Epithelial cell of umbilical artery (primary cell): ENCODE measurements at places on chromosomes 1 and 21. TPM values are rescaled to one million over a fixed set of nuclear protein-coding genes. Genes with fewer than 3 reads are reported as not detected.

Gene TEKT2
- total RNA-seq = 0.15 and 0.32 TPM in 2 replicates

Gene UFC1
- total RNA-seq = 105 and 141 TPM in 2 replicates

Gene RGS4
- total RNA-seq = 230 and 235 TPM in 2 replicates

Gene ATP1A4
- total RNA-seq = not detected in 2 replicates

Gene C1QC
- not detected in 2 replicates for total RNA-seq

Gene TCEA3
- 0.32 and 0.91 TPM in 2 replicates for total RNA-seq

Gene PTPRC
- 0.15 TPM in 1 of 2 replicates, not detected in the other for total RNA-seq

Gene SPRR2F
- not detected in 2 replicates for total RNA-seq

Gene MX1
- 52.6 and 1,096 TPM in 2 replicates for total RNA-seq

Gene NUAK2
- total RNA-seq = 0.32 and 0.76 TPM in 2 replicates

Gene HRNR
- total RNA-seq = not detected in 2 replicates

Gene ZNF683
- total RNA-seq = not detected in 2 replicates

Gene C1orf232
- not detected in 2 replicates for total RNA-seq

Gene FCRL1
- total RNA-seq = not detected in 2 replicates

Gene RNF186
- total RNA-seq = not detected in 2 replicates

Gene NHLH1
- total RNA-seq = 0.15 TPM in 1 of 2 replicates, not detected in the other

Gene MYOG
- not detected in 2 replicates for total RNA-seq

Gene HAO2
- total RNA-seq = not detected in 2 replicates

Gene OR2L5
- not detected in 2 replicates for total RNA-seq

Gene TCP10L
- not detected in 2 replicates for total RNA-seq

Gene OLFM3
- under 0.01 TPM in 1 of 2 replicates, not detected in the other for total RNA-seq

Gene RAB29
- total RNA-seq = 19.5 and 30.7 TPM in 2 replicates

Gene TBX19
- 0.32 and 0.46 TPM in 2 replicates for total RNA-seq

Gene KLF17
- total RNA-seq = not detected in 2 replicates

Gene ANGPTL1
- 0.32 and 3.8 TPM in 2 replicates for total RNA-seq

Gene CHIA
- total RNA-seq = not detected in 2 replicates

Gene OXCT2
- 1.8 and 2.3 TPM in 2 replicates for total RNA-seq

Gene CELA2A
- not detected in 2 replicates for total RNA-seq

Gene HCRTR1
- total RNA-seq = under 0.01 and 1.1 TPM in 2 replicates

Gene BTG2
- 17.9 and 32.2 TPM in 2 replicates for total RNA-seq

Gene SPRR2E
- total RNA-seq = not detected in 2 replicates

Gene TNFSF18
- total RNA-seq = 28.3 and 85.7 TPM in 2 replicates

Gene SLFNL1
- total RNA-seq = 0.46 TPM in 1 of 2 replicates, not detected in the other
